ENCODE measurements at places on chromosomes 12 and 14. TPM values are rescaled to one million over a fixed set of nuclear protein-coding genes. Genes with fewer than 3 reads are reported as not detected.

DNA sequence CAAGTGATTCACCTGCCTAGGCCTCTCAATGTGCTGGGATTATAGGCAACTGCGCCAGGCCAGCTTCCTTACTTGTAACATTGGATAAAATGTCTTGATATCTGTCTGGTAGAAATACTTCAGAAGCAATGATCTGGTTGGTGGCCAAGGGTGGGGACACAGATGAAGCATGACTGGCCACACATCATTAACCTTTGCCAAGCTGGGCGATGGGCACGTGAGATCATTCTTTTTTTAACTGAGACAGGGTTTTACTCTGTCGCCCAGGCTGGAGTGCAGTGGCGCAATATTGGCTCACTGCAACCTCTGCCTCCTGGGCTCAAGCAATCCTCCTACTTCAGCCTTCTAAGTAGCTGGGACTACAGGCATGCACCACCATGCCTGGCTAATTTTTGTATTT, 31.1 kb downstream of the PLEKHH1 start:
- DNase-seq: no peak

ANO2 gene
- total RNA-seq: 3.6 TPM

- DNase-seq: no peak
These were observed 38.1 kb downstream of the BBS10 start for GRCh38 chr12:76310110-76310509.

DNA sequence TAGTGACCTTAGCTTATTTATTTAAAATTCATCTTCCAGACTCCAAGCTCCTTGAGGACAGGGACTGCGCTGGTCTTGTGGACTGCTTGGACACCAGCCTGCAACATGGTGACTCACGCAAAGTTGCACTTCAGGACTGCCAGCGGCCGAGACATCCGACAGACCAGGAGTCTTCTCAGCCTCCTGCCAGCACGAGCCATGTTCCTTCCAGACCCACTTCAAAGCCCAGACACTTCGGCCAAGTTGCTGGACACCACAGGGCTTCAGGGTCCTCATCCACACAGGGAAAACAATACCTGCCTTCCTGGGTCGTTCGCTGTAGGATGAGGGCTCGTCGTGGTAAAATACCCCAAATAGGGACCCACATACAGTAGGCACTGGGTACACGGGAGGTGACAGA, 88.7 kb downstream of the BCL11B start:
- no peak for DNase-seq

CRIP1 gene
- total RNA-seq: 0.94 TPM

GRCh38 chr12:106205208-106206069, 42.4 kb downstream of the CKAP4 start:
- DNase-seq: no peak

- DNase-seq: no peak
These were observed 1005.8 kb downstream of the TRHDE start for GRCh38 chr12:73277971-73278370.

GRCh38 chr14:31582286-31582691, 21.1 kb downstream of the NUBPL start:
- DNase-seq: no peak

CLEC6A gene
- total RNA-seq: not detected

- no peak for DNase-seq
These were observed 8.6 kb downstream of the SPRYD4 start for GRCh38 chr12:56476972-56477432.

DNA sequence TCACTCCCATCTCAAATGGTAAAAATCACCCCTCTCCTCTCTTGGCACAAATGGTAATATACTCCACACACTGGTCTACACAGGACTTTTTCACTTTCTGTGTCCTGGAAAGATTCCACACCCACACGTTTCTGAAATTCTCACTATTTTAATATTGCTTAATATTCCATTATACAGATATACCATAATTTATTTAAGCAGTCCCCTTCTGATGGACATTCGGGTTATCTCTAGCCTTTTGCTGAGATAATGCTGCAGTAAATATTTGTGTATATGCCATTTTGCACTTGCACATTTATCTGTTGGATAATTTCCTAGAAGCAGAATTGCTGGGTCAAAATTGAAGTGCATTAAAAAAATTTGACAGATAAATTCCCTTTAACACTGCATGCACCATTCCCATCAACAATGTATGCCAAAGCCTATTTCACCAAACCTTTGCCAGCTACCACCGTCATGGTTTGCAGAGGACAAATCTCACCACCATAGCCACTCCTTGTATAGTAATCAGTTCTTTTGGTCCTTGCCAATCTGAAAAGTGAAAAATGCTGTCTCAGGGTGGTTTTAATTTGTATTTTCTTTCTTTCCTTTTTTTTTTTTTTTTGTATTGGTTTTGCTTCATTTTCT, 15.5 kb upstream of the COL2A1 start:
- no peak for DNase-seq

NANOG gene
- not detected for total RNA-seq

DNA sequence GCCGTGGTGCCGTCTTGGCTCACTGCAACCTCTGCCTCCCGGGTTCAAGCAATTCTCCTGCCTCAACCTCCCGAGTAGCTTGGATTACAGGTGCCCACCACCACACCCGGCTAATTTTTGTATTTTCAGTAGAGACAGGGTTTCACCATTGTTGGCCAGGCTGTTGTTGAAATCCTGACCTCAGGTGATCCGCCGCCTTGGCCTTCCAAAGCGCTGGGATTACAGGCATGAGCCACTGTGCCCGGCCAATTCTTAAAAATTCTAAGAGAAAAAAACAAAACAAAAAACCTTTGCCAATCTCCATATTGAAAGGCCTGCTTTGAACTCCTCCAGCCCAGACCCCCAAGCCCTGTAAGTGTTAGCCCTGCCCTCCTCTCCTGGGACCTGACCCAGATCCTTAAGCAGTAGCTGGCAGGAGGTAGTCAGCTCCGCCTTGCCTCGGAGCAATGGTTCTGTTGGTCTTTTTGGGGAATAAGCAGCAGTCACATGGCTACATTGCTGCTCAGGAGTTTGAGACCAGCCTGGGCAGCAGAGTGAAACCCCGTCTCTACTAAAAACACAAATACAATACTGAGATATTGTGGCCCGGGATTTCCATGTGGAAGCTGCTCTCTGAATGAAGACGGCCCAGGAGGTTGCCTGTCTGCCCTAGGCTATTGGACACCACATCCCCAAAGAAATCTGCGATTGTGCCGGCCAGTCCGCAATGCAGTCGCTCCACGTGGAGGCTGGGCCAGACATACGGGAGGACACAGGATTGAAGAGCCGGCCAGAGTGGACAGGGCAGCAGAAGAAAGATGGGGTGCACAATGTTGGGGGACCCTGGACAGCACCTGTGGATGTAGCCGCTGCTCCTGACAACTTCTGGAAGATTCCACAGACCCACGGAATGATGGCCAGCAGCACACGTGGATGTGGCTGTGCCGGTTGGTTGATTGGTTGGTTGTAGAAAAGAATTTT, 28.8 kb upstream of the BEGAIN start:
- DNase-seq: no peak

DNA sequence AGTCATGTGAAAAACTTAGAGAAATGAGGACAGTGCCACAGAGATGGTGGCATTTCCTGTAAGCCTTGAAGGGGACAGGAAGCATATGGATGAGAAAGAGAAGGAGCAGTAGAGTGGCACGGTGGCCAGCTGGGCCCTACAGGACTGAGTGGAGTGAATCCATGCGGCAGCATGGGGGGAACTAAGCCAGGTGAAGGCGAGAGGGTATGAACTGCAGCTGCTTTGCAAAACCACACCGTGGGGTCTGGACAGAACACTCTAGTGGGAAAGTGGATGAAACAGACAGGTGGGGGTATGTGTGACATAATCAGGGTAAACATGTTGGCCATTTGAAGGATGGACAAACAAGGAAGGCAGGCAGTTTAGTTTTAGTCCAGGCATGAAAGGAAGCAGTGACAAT, 10.4 kb upstream of the SYCP3 start:
- no peak for DNase-seq

CDCA4 gene
- total RNA-seq: 11.1 TPM

GRCh38 chr14:39681782-39682399, 249.7 kb upstream of the FBXO33 start:
- DNase-seq: no peak

- DNase-seq: no peak
These were observed 3.9 kb downstream of the HEBP1 start for GRCh38 chr12:12996209-12996608.

DNA sequence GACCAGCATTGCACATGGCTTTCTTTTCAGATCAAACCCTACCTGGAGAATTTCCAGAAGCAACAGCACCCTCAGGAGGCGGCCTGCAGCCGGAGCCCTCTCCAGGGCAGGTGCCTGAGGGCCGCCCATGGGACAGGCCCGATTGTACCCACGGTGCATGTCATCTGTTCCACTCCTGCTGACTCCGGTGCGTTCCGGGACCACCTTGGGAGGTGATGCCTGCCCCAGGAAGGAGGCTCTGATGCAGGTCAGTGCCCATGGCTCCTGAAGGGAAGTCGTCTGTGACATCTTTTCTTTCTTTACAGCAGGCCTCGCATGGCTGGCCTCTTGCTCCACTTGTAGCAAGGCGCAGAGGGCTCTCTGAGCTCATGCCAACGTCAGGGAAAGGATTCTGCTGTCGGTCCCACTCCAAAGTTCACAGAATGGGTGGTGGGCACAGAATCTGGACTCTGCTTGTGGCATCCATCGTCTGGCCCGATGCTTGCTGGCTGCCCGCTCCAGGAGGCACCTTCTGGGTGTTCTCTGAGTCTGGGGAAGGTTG, 160.7 kb upstream of the RTL1 start:
- DNase-seq: no peak

DNA sequence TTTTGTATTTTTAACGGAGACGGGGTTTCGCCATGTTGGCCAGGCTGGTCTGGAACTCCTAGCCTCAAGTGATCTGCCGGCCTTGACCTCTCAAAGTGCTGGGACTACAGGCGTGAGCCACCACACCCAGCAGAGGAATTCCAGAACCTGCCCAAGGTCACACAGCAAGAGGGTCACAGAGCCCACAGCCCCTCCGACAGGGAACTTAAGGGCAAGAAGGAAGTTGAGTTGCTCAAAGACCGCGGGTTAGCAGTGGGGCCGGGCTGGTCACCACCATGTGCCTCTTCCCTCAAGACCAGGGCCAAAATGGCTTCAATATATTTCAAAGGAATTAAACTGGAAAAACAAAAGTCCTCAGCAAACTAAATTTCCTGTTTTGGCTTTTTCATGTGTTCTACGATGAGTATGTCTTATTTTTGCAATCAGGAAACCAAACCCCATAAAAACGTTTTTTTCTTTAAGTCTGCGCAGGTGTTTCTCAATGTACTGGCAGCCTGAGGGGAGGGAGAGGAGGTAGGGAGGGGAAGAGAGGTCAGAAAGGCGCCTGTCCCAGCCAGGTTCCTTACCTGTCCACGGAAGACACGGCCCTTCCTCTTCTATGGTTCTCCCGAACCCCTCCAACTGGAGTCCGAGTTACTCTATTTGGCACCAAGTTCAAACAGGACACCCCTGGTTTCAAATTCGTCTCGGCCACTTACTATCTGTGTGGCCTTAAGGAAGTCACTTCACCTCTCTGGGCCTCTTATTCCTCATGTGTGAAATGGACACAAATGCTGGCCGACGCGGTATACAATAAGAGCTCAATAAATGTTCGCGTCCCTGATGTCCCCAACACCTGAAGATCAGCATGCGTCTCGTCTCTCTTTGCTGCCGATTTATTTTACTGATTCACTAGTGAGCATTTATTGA, 778 bp downstream of the SLC8B1 start:
- no peak for DNase-seq

DNA sequence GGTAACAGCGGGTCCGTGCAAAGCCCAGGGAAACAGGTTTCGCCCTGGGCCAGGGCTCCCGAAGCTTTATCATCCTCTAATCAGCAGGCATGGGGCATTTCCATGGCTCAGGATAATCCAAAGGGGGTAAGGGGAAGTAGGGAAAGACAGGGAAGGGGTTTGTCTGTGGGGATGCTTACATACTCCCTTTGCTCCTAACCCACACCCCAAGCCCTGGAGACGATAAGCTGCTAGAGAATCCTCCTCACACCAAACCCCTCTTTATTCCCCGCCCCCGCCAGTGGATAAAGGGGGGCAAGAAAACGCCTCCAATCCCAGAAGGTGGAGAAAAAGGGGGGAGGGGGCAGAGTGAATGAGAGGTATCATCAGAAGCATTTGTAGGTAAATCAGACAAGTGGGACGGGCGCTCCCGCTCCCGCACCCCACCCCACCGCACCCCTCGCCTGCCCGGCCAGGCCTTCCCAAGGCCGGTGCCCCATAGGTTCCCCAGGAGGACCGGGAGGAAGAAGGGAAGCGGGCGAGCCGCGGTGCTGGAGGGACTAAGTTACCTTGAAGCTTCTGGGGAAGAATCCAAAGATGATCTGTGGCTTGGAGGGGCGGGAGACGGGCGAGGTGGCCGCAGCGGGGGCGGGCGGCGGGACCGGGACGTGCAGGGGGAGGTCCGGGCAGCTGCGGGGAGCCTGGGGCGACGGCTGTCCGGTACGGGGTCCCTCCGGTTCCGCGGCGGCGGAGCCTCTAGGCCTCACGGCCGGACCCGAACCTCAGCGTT, 762 bp downstream of the PPP2R5E start:
- no peak for DNase-seq

DNA sequence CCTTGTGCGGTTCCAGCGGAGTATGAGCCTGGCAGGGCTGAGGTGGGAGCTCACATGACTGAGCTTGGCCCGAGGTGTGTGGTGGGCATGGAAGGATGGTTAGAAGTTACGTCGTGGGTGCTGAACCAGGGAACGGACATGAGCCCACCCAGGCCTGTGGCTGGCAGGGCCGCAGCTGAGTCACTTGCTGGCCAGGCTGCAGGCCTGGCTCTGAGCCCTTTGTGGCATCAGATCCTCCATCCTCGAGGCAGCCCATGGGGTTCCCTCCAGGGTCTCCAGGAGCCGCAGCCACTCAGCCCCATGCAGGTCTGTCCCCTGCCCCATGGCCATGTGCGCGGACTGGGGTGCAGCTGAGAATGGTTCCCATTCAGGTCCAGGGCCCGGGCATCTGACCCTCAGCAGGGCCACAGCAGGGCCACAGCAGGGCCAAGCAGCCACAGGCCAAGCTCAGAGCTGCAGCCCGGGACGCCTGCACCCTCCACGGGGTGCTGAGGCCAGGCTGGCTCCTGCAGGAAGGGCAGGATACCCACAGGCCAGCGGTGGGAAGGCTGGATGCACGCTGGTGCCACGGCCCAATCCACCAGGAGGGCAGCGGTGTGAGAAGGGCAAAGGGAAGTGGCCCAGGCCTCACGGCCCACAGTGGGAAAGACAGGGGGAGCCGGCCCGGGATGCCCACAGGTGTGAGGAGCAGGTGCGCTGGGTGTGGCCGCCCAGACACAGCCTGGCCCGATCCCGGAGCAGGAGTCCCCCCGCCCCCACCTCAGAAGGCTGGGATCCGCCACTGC, 26.3 kb upstream of the ULK1 start:
- DNase-seq: no peak

GRCh38 chr14:36580141-36580855, 2.1 kb downstream of the NKX2-8 start:
- DNase-seq: no peak

- no peak for DNase-seq
These were observed 185.8 kb downstream of the EGLN3 start for GRCh38 chr14:33764876-33765650.

- DNase-seq: no peak
These were observed 583.6 kb downstream of the GALC start for GRCh38 chr14:87409393-87409792.

- DNase-seq: no peak
These were observed 98.6 kb downstream of the NT5DC3 start for GRCh38 chr12:103742349-103742932.

GDF3 gene
- total RNA-seq: not detected

- DNase-seq: no peak
These were observed 77.6 kb upstream of the DACT1 start for GRCh38 chr14:58560208-58560607.
